ENCODE measurements at places on chromosomes 13 and 19. TPM values are rescaled to one million over a fixed set of nuclear protein-coding genes. Genes with fewer than 3 reads are reported as not detected.

DNA sequence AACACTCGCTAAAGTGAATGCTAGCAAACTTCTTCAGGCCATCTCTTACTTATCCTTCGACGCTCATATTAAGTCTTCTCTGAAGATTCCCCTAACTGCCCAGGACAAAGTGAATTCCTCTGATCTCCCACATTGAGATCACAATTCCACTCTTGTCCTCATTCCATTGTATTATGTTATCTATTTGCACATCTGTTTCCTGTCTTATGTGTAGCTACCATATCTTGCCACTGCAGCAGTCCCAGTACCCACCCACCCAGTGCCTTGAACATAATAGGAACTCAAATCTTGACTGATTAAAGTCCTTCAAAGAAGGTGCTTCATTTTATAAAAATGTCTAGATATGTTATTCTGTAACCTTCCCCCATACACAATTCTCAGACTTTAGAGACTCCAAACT, 702.3 kb downstream of the DIAPH3 start:
- no peak overlapping the region for H3K4me3 ChIP-seq
- DNase-seq, result no peak
- no peaks in the 10 kb centered on the region for H3K27me3 ChIP-seq
- no peaks in the 10 kb centered on the region for H3K4me1 ChIP-seq
- no peak overlapping the region for H3K27ac ChIP-seq

DNA sequence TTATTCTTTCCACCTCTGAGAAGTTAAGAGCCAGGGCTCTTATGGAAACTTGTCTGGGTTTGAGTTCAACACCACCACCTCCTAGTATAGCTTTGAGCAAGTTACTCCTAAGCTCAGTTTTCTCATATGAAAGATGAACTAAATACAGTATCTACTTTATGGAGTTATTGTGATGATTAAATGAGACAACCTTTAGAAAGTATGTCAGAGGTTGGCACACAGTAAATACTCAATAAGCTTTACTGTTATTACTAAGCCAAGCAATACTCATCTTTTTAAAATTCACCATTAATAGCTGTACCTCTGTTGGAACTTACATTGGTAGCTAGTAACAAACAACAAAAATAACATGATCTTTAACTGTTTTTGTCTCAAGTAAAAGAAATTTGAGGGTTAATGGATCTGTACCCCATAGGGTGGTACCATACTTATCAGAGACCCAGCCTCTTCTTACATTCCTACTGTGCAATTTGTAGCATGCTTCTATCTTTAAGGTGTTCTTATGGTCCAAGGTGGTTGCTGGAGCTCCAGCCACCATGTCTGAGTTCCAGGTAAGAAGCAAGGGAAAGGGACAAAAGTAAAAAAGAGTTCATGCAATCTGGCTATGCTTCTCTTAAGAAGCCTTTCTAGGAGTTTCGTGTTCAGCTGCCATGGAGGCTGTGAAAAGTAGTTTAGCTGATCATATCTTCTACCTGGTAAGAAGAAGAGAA, 24.1 kb upstream of the NDFIP2 start:
- no peak for DNase-seq
- H3K4me3 ChIP-seq, result no peak overlapping the region
- H3K27ac ChIP-seq, result no peak overlapping the region
- no peaks in the 10 kb centered on the region for H3K27me3 ChIP-seq
- no peaks in the 10 kb centered on the region for H3K4me1 ChIP-seq
- H3K36me3 ChIP-seq, result no peaks in the 10 kb centered on the region

GRCh38 chr19:10203686-10204085, 8.9 kb upstream of the DNMT1 start:
- no peaks in the 10 kb centered on the region for H3K4me1 ChIP-seq
- H3K36me3 ChIP-seq, result no peaks in the 10 kb centered on the region
- H3K4me3 ChIP-seq, result no peak overlapping the region
- no peaks in the 10 kb centered on the region for H3K27me3 ChIP-seq
- H3K27ac ChIP-seq, result no peak overlapping the region

- H3K4me3 ChIP-seq, result no peak overlapping the region
- H3K27me3 ChIP-seq, result no peaks in the 10 kb centered on the region
- peaks cover 77% of the 10 kb centered on the region for H3K4me1 ChIP-seq
- no peaks in the 10 kb centered on the region for H3K36me3 ChIP-seq
- no peak for DNase-seq
These were observed 121.5 kb upstream of the RNF113B start for GRCh38 chr13:98298599-98298998.

- H3K27ac ChIP-seq, result no peak overlapping the region
- H3K4me3 ChIP-seq, result no peak overlapping the region
- no peaks in the 10 kb centered on the region for H3K27me3 ChIP-seq
- H3K4me1 ChIP-seq, result no peaks in the 10 kb centered on the region
- H3K36me3 ChIP-seq, result no peaks in the 10 kb centered on the region
These were observed 35.0 kb upstream of the PNMA8B start for GRCh38 chr19:46530636-46531035.

- no peaks in the 10 kb centered on the region for H3K4me1 ChIP-seq
- H3K27ac ChIP-seq, result no peak overlapping the region
- H3K36me3 ChIP-seq, result no peaks in the 10 kb centered on the region
- H3K4me3 ChIP-seq, result no peak overlapping the region
- no peaks in the 10 kb centered on the region for H3K27me3 ChIP-seq
These were observed 44.5 kb upstream of the PARP4 start for GRCh38 chr13:24557081-24557480.

DNA sequence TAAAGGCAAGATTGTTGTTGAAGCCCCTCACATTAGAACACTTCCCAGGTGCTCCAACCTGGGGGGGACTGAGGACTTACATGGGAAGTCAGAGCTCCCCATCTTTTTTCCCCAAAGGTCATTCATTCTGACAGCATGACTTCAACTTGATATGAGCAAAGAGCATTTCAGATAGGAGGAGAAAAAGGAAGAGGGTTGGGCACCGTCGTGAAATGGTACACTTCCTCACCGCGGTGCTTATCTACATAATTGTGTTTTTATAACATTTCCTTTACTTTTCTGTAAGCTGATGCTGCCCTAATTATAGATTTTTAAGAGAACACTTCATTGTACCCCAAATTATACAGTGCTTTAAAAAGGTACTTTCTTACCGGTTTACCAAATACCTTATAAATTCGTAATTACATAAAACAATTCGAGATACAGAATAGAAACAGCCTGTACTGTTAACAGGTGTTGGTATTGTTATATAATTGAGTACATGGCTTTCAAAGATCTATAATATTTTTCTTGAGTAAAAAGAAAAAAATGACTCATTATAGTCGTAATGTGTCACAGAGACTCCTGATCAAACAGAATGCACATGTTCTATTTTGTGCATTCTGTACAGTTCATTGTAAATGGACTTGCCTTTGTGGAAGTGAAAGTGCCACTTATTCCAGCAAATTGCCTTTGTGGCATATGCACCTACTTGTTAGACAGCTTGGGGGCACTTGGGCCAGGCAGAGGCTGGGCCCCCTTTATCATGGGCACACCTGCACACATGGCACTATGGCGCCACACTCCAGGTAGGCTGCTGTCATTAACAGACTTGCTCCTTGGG, 81.8 kb downstream of the GGACT start:
- DNase-seq, result no peak
- H3K27me3 ChIP-seq, result no peaks in the 10 kb centered on the region
- no peak overlapping the region for H3K27ac ChIP-seq
- H3K4me1 ChIP-seq, result no peaks in the 10 kb centered on the region

GRCh38 chr19:1109032-1109551, 5.3 kb downstream of the GPX4 start:
- H3K27ac ChIP-seq, result no peak overlapping the region
- peaks cover 74% of the 10 kb centered on the region for H3K36me3 ChIP-seq
- DNase-seq, result no peak

GRCh38 chr13:102599426-102600012, 2.7 kb downstream of the TPP2 start:
- H3K4me1 ChIP-seq, result peaks cover 35% of the 10 kb centered on the region
- DNase-seq, result no peak
- H3K4me3 ChIP-seq, result no peak overlapping the region
- H3K36me3 ChIP-seq, result no peaks in the 10 kb centered on the region
- H3K27ac ChIP-seq, result no peak overlapping the region
- no peaks in the 10 kb centered on the region for H3K27me3 ChIP-seq

DNA sequence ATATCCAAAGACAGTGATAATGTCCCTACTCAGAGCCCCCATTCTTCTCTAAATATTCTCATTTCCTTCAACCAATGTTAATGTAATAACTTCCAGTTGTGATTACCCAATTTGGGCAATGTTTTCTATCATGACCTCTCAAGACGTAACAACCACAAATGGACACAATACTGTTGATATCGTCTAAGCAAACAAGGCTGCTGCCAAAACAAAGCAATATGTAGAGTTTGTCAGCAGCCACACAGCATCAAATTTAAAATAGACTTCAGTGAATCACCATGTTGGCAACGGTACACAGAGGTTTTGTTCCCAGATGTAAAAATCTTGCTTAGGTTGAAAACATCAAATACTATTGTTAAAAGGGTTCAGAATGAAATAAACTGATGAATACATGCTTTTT, 205.1 kb downstream of the DACH1 start:
- H3K27me3 ChIP-seq, result no peaks in the 10 kb centered on the region
- DNase-seq, result no peak
- peaks cover 6% of the 10 kb centered on the region for H3K4me1 ChIP-seq
- no peak overlapping the region for H3K27ac ChIP-seq
- H3K36me3 ChIP-seq, result no peaks in the 10 kb centered on the region
- H3K4me3 ChIP-seq, result no peak overlapping the region

DNA sequence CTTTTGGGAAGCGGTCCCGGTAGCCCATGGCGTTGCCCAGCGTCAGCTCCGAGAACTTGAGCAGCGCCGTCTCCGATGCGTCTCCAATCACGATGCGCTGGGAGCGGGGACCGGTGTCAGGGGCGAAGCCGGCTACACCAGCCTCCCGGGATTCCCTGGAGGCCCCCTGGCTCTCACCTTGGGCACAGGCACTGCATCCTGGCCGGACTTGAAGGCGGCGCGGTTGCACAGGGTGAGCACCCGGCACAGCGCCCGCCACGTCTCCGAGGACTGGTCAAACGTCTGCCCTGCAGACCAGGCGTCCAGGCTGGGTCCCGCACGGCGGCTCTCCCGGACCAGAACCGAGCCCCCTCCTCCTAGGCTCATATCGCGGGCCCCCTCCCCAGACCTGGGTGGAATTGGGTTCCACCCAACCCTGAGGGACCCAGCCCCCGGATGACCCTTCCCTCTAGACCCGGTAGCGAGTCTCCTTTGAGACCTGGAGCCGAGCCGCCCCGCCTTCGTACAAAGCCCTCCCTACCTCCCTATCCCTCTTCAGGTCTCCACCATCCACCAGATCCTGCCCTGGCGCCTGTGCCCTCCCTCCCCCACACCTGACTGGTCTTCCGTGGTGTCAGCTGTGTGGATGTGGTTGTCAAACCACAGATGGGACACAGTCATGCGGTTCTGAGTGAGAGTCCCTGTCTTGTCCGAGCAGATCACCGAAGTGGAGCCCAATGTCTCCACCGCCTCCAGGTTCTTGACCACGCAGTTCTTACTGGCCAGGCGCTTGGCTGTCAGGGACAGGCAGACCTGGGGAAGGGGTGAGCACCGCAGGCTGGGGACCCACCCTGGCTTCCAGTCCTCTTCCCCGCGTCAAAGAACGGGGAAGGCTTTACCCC, 4.8 kb downstream of the ATP4A start:
- no peak for DNase-seq
- peaks cover 14% of the 10 kb centered on the region for H3K4me1 ChIP-seq
- no peak overlapping the region for H3K27ac ChIP-seq
- no peaks in the 10 kb centered on the region for H3K36me3 ChIP-seq
- peaks cover 61% of the 10 kb centered on the region for H3K27me3 ChIP-seq

- no peaks in the 10 kb centered on the region for H3K36me3 ChIP-seq
- H3K4me3 ChIP-seq, result no peak overlapping the region
- H3K27me3 ChIP-seq, result no peaks in the 10 kb centered on the region
These were observed 430.3 kb downstream of the ZNF536 start for GRCh38 chr19:30802424-30803013.

GRCh38 chr13:97448503-97449251, 14.7 kb downstream of the RAP2A start:
- DNase-seq, result no peak
- H3K36me3 ChIP-seq, result no peaks in the 10 kb centered on the region
- no peaks in the 10 kb centered on the region for H3K27me3 ChIP-seq
- H3K27ac ChIP-seq, result no peak overlapping the region
- H3K4me1 ChIP-seq, result no peaks in the 10 kb centered on the region
- no peak overlapping the region for H3K4me3 ChIP-seq

DNA sequence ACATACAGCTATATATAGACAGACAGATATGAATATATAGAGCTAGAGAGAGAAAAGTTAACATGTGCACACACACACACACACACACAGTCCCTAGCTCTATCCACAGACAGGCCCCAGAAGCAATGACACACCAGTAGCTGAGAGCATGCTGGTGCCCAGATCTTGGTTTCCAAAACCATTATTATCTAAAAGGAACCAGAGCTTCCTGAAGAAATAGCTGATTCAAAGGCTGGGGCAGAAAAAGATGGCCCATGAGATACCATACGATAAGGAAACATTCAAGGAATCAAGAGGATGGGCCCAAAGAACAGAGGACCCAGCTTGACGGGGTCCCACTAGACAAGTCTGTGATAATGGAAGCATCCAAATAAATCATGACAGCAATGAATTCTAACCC, 53.4 kb downstream of the ABCC4 start:
- H3K36me3 ChIP-seq, result peaks cover 4% of the 10 kb centered on the region
- H3K4me1 ChIP-seq, result no peaks in the 10 kb centered on the region
- no peak overlapping the region for H3K4me3 ChIP-seq
- no peaks in the 10 kb centered on the region for H3K27me3 ChIP-seq
- no peak overlapping the region for H3K27ac ChIP-seq

DNA sequence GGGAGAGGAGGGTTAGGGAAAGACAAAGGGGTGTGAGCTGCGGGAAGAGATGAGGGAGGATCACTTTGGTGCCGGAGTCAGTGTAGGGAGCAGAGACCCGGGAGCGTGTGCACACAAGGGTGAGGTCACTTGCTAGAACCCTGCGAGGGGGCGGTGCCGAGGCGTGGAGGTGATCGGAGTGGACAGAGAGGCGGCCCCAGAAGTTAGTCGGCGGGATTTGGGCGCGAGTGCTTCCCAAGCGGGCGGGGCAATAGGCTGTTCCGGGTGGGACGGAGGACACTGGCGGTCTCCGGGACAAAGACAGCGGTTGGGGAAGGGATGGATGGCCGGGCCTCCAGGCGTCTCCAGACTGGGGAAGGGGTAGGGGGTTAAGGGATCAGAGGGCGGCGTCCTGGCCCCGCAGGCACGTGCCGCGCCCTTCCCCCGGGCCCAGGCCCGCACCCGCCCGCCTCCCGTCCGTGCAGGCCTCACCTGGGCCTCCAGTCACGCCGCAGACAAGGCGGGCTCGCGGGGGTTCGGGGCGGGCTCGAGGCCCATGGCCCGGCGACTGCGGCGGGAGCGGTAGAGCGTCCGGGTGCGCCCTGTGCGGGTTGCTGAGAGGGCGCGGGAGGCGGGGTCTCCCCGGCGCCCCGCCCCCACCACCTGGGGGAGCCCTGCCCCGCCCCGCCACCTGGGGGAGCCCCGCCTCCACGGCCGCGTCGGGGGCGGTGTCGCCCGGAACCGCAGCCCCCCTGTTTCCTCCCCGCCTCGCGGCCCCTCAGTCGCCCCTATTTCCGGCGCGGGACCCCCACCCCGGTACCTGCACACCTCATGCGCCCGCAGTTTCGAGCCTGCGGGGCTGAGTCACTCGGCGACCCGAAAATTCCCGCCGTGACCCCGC, at the start of gene LPAR2:
TSS of gene LPAR2 (minus strand) at position 600 of the 880 bp plus-strand sequence. CDS start 945 bp downstream, outside the sequence.
- H3K4me1 ChIP-seq, result no peaks in the 10 kb centered on the region
- peak within 1 kb of the TSS; percentile 33 for H3K4me3 ChIP-seq
- no peaks in the 10 kb centered on the region for H3K36me3 ChIP-seq
- peaks cover 31% of the 10 kb centered on the region for H3K27me3 ChIP-seq

The DBP gene
- total RNA-seq, result 14.1 TPM

The MED16 gene
- 33.2 TPM for total RNA-seq

The PBX4 gene
- total RNA-seq, result not detected

The IGSF23 gene
- not detected for total RNA-seq

The IGFL3 gene
- not detected for total RNA-seq

The ZNF726 gene
- not detected for total RNA-seq

The ZNF606 gene
- total RNA-seq, result 22.5 TPM
